ENCODE measurements at places on chromosomes 12 and 14.

- DNase-seq, result no peak
These were observed 35.1 kb upstream of the GRIP1 start for GRCh38 chr12:66713984-66714383.

DNA sequence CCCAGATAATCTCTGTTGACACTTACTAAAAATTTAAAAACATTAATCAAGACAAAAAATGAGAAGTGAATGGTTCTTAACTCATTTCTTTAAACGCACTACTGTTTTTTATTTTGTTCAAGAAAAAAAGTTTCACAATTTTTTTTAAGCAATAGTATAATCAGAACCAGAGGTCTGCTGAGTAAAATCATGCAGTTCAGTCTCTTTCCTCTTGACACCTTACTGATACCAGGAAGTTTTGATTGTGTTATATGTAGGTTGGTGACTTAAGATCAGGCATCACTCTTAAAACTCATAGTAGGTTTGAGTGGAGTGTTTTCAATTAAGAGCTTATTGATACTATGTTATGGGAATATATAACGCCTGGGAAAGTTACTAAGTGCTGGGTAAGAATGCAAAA lies 121.4 kb downstream of the TRMT5 start:
- DNase-seq, result no peak

- DNase-seq, result no peak
These were observed 11.6 kb downstream of the RAP1B start for GRCh38 chr12:68622250-68622649.

- no peak for DNase-seq
These were observed 26.1 kb upstream of the ANP32D start for GRCh38 chr12:48446161-48446776.

GRCh38 chr12:109963330-109963729 lies 32.8 kb downstream of the GIT2 start:
- no peak for DNase-seq

DNA sequence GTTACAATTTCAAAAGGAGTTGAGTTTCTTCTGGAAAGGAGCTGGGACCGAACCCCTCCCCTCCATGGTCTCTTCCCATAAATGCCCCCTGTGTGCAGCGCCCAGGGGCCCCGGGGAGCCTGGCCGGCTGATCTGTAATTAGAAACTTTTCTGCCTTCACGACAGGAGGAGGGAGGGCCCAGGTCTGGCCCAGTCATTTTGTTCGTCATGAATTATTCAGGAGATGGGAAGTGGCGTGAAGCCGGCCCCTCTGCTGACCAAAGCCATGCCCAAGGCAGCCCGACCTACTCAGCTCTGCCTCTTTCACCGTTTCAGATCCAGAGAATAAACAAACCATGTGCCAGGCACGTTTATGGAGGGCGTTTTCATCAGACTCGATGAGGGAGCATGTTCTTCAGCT lies 33.3 kb upstream of the MSI1 start:
- no peak for DNase-seq

DNA sequence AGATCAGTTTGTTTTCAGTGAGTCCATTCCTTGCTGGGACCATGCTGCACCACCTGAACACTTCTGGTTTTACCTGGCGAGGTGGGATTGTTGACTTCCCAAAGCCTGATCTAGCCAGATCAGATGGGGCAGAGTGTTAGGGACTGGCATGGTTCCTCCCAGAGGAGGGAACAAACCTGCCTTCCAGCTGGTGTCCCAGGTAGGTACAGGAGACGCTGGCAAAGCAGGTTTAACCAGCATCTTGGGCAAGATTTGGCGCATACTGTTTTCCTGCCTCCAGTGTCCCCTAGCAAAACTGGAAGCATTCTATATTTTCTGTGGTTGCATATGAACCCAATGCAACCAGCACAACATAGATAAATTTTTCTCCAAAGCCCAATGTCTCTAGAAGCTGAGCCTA lies 14.6 kb upstream of the FOS start:
- no peak for DNase-seq

DNA sequence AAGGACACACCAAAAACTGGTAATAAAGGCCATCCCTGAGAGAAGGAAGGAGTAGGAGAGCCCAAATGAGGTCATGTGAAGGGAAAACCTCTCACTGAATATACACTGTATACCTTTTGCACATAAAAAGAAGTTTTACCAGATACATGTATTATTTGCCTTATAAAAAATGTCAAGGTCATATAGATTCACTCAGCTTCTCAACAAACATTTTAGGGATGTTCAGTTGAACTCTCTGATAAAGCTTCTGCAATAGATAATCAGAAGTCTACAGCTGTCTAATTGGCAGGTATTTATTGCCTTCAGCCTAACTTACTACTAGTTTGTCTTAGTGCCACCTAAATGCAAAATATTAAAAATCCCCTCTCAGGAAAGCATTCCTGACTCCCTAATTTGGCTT lies 8.7 kb downstream of the SLC11A2 start:
- no peak for DNase-seq

DNA sequence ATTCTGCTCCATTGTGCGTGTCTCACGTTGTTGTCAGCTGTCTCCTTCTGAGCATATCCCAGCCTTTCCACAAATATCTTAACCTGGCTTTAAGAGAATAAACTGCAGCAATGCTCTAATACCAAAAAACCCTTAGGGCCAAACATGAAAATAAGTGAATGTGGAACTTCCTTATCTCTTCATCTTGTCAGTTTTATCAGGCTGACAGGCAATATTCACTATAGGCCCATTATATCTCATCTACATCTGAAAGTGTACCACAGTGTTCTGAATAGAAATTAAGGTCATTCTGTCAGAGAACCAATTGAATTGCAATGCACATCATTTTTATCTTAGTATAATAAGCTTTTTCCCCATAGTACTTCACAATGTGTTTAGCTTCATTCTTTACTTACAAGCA lies 933.1 kb upstream of the FBXO33 start:
- DNase-seq, result no peak

- no peak for DNase-seq
These were observed 4.3 kb upstream of the APPL2 start for GRCh38 chr12:105240228-105240627.

- DNase-seq, result no peak
These were observed 3.3 kb upstream of the PAX9 start for GRCh38 chr14:36658123-36659009.

- no peak for DNase-seq
These were observed 35.0 kb upstream of the KCNA5 start for GRCh38 chr12:5008661-5009060.

GRCh38 chr14:22526218-22526617 lies 62.8 kb downstream of the DAD1 start:
- no peak for DNase-seq

DNA sequence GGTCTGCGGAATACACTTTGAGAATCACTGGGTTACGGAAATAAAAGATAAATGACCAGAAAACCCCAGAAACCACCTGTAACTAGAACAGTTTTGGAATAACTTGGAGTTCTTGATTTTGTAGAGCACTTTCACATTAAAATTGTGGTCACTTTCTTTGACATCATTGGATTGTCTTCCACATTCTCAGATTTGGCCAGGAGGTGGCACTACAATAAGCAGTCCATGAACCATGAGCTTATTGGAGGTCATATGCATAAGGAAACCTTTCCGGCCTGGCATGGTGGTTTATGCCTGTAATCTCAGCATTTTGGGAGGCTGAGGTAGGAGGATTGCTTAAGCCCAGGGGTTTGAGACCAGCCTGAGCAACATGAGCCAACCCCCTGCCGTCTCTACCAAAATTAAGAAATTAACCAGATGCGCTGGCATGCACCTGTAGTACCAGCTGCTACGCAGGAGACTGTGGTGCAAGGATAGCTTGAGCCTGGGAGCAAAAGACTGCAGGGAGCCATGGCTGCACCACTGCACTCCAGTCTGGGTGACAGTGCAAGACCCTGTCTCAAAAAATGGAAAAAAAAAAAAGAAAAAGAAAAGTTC lies 107.7 kb upstream of the CAND1 start:
- DNase-seq, result peak; percentile 14

- DNase-seq, result no peak
These were observed 82.8 kb downstream of the TMTC1 start for GRCh38 chr12:29700761-29701481.

GRCh38 chr12:31984806-31985591 lies 25.8 kb downstream of the RESF1 start:
- DNase-seq, result no peak

DNA sequence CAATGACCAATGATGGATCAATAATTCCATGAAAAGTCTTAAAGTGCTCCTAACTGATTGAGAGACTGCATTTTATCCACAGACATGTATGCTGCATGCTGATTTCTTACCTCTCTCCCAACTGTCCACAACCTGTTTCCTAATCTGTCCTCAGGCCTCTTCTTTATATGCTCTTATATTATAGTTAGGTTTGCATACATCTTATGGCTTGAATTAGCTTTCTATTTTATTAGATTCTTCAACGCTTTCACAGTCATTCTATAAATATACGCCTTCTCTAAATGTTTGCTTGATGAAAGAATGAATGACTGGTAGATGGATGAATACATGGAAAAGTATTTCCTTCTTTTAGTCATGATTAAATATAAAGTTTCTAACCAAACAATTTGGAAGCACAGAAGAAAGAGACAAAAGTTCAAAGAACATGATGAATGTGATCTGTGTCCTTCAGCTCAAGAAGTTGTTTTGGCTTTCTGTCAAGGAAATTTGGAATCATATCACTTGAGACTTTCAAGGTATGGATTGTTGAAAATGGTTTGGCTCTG lies 91.8 kb upstream of the NPAS3 start:
- DNase-seq, result no peak

DNA sequence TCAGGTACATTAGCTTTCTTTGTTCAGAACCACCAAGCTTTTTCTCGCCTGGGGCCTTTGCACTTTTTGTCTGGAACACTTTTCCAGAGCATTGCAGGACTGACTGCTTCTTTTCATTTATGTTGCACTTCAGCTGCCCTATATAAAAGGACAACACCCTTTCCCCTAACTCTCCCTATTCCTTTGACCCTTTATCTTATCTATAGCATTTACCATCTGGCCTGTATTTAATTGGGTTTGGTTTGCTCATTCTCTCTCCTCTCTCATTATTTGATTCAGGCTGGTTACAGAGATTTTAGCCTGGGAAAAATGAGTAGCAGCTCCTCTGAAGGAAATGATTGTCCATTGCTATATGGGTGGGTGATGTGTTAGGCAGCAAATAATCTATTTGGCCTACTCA lies 165.4 kb downstream of the KICS2 start:
- DNase-seq, result no peak

DNA sequence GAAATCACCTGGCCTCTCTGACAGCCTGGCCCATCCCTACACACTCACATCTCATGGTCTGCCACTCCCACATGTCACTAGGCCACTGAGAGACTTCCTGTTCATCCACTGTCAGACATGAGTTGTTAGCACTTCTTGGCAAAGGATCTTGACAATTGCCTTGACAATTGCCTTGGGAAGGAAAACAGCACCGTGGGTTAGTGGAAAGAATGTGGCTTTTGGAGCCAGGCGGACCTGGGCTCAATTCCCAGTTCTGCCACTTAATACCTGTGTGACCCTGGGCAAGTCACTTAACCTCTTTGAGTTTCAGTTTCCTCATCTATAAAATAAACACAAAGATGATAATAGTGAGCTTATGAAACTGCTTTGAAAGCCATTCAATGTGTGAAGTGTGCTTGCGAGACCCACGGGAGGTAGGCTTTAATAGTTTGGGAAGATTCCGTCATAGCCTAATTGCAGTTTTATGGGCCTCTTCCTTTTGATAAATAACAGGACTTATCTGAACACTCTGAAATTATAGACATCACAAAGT lies 250.4 kb downstream of the C12orf75 start:
- DNase-seq, result no peak

GRCh38 chr12:25017336-25017735 lies 68.4 kb upstream of the BCAT1 start:
- no peak for DNase-seq

DNA sequence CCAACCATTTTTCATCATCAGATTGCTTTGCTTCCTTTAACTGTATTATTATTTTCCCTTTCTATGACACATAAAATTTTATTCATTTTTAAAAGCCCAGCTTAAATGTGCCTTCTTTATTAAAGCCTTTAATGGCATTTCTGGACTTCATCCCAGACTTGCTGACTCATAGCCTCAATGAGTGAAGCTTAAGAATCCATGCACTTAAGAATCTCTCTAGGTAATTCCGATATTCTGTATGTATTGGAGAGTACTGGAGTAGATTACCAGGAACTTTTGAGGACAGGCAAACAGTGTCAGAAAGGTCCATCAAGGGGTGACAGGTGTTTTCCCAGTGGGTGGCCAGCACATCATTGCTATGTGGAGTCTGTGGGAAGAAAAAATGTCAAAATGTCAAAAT lies 107.9 kb downstream of the PTPRQ start:
- no peak for DNase-seq

DNA sequence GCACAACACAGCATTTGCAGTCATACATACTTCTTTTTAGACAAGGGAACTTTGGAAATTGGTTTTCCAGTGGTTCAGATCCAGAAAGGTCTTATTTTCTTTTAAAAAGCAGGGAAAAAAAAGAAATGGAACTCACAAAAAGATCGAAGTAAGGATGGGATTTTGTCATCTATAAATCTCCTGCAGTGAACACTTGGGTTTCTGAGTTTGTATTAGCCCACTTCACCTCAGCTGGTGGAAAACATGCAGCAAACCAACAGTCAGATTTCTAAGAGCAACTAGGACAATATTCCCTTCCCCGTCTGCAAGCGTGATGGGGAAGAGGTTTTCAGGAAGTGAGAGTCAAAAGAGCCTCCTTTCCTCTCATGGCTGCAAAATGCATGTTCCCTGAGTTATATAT lies 4.6 kb downstream of the MYF5 start:
- DNase-seq, result no peak

DNA sequence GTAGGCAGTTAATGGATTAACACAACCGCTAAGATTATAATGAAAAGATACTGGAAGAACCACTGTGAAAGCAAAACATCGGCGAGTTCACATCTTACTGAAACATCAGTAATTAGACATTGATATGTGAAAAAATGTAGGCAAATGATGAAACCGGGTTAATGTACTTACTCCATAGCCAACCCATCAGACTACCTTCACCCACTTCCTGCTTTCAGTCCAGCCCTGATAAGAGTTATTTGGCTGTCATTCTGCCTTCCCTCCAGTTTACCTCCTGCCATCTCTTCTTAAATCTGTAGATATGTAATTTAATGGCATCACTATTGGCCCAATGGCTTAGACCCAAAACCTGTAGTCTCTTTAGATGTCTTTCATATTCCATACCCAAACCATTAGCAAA lies 46.0 kb upstream of the LGR5 start:
- DNase-seq, result no peak

- no peak for DNase-seq
These were observed 275.9 kb downstream of the FBXL14 start for GRCh38 chr12:1318327-1319031.

DNA sequence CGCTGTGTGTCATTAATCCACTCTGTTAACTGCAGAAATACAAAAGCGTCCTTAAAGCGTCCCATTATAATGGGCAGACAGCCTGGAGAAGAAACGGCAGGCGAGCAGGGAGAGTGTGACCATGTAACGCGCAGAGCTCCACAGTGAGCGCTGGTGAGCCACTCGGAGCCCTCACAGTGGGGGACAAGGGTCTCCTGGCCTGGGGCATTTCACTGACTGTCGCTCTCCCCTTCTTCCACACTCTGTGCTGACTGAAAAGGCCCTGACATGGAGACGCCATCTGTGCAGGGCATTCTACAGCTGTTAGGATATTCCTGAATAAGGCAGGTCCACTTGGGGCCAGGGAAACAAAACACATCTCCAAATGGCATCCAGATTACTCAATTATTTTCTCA lies 24.2 kb downstream of the CCDC92 start:
- DNase-seq, result no peak
